Memory B cell (primary cell): ENCODE measurements at places on chromosomes 13 and 19.
A peak's percentile ranks its signal among the peaks of the same experiment; 100 is the strongest.

GRCh38 chr13:94249512-94249911 lies 230.0 kb downstream of the DCT start:
- no peaks in the 10 kb centered on the region for H3K4me1 ChIP-seq
- DNase-seq, result no peak
- H3K4me3 ChIP-seq, result no peak overlapping the region
- no peak overlapping the region for H3K27ac ChIP-seq
- H3K36me3 ChIP-seq, result no peaks in the 10 kb centered on the region

- H3K4me1 ChIP-seq, result peaks cover 17% of the 10 kb centered on the region
- DNase-seq, result no peak
- H3K4me3 ChIP-seq, result no peak overlapping the region
- H3K27me3 ChIP-seq, result no peaks in the 10 kb centered on the region
- H3K36me3 ChIP-seq, result peaks cover 5% of the 10 kb centered on the region
These were observed 10.7 kb downstream of the CCDC124 start for GRCh38 chr19:17943274-17944221.

DNA sequence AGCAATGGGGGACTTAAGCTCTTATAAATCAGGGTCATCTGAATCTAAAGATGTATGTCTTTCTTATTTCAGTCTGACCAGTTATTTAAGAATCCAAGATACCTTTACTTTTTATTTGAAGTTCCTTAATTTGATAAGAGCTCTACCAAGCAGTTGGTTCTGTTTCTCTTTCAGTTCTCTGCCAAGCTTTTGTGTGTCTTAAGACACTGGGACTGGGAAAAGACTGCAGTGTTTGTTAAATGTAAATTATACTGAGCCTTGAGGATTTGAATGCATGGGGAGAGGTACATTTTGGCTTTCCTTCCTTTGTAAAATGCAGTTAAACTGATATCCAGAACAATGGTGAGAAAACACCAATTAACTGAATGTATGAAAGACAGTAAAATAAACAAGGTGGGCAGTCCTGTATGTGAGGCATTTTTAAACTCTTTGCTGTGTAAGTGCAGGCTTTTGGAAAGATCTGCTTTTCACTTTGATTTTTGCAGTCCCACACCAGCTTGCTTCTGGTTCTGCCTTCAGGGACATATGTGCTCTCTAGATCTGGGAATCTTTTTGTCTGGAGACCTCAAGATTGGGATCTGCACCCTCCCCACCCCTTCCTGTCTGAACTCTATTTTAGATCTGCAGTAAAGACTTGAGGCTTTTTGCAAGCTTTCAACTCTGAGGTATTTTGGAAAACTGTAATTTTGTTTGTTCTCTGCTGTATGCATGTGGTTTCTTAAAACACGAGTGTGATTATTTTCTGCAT lies 77.6 kb downstream of the LRCH1 start:
- H3K4me1 ChIP-seq, result peaks cover 52% of the 10 kb centered on the region
- no peaks in the 10 kb centered on the region for H3K27me3 ChIP-seq

DNA sequence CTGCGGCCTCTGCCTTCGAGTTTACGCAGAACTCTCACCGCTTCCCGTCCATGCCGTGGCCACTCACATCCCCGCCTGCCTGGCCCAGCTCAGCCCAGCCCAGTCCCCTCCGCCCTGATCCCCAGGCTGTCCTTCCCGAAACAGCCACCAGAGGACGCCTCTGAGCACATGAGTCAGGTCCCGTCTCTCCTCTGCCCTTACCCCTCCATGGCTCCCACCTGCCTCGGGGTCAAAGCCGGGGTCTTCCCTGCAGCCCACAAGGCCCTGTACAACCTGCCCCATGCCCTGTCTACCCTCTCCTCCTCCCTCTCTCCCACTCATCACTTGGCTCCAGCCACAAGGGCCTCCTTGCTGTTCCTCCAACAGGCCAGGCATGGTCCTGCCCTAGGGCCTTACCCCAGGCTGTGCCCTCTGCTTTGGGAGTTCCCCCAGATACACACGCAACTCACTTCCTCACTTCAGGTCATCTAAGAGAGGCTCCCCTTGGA lies 8.1 kb upstream of the SEMA6B start:
- DNase-seq, result peak; percentile 66
- H3K4me3 ChIP-seq, result peak overlapping the region; percentile 4
- H3K4me1 ChIP-seq, result peaks cover 5% of the 10 kb centered on the region
- H3K27ac ChIP-seq, result no peak overlapping the region
- no peaks in the 10 kb centered on the region for H3K36me3 ChIP-seq

DNA sequence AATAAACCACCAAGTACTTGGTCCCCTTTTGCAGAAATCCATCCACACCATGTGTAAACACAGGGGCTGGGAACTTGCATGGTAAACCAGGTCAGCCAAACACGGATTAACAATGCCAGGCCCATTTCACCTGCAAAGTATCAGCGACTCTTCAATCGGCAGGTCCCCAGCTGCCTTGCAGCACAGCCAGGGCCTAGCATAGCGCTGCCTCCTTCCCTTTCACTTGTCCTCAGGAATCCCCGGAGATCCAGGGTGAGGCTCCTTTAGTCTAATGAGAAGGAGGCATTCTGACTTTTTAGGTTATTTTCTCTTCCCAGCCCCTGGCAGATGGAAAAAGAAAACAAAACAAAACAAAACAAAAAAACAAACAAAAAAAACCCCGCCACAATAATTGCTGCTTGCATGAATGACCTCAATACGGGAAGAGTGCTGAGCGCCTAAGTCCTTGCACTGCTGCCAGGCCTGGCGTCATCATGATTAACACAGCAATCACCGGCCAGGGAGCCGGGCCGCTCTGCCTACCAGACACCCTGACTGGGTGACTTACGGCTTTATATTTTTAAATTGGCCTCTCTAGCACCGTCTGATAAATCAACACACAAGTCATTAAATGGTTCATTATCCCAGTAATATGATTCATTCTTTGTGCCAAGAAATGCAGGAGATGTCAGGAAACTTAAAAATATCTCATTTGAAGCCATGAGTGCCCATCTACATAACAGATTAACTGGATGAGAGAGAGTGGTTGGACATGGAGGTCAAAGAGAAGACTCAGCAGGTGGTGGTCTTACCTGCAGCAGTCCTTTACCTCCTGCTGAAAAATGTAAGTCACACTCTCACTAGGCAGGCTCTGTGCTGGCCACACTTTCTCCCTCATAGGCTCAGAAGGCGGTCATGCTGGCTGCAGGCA lies 692.7 kb downstream of the UQCRFS1 start:
- no peaks in the 10 kb centered on the region for H3K36me3 ChIP-seq
- no peaks in the 10 kb centered on the region for H3K4me1 ChIP-seq
- no peak overlapping the region for H3K4me3 ChIP-seq

DNA sequence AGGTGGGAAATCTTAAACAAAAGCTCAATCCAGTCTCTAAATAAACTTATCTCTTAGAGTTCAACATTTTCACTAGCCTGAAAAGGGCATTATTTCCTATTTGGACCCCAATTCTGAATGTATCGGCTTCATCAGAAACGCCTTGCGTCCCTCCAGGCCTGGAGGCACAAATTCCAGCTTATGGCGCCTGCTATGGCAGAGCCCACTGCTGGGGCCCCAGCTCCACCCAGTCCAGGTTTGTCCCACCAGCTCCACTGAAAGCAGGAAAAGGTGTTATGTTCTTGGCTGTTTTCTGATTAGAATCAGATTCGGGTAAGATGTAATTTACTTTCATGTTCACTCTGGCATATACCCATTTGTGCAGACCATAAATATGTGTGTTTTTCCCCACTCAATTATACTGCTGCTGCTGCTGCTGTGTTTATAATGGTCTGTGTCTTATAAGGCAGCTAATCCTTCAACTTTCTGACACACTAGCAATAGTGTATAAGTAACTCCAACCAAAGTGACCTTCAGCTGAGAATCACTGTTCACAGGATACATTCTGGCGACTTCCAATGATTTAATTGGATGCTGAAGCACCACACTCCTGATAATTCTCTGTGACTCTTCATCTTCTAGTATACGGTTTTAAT lies 6.4 kb downstream of the IRS2 start:
- no peaks in the 10 kb centered on the region for H3K27me3 ChIP-seq
- H3K36me3 ChIP-seq, result no peaks in the 10 kb centered on the region
- no peak for DNase-seq
- peaks cover 13% of the 10 kb centered on the region for H3K4me1 ChIP-seq
- no peak overlapping the region for H3K27ac ChIP-seq
